ENCODE measurements at places on chromosomes 1 and 21.

DNA sequence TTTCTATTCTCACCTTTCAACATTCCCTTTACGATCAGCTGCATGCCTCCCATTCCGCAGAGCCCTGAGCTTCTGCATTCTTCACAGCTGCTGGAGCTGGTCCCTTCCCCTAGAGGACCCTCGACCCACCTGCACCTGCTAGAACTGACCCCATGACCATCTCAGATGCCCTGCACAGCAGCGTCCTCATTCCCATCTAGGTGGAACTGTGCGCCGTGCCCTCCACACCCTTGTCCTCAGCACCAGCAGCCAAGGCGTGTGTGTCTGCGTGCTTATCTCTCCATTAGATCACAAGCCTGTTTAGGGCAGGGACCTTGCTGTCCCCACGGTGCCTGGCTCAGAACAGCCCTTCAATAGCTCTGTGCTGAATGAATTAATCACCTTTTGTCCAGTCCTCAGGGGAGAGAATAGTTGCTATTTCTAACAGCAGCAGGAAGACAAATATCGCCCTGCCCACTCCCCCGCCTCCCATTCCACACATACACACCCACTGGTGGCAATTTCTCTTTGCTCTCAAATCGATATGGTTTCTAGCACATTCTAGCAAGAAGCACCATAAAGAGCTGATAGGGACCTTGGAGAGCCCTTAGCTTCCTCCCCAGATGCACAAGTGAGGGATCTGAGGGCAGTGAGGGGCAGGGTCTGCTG, 61.7 kb downstream of the KCNN3 start:
- DNase-seq: no peak

DNA sequence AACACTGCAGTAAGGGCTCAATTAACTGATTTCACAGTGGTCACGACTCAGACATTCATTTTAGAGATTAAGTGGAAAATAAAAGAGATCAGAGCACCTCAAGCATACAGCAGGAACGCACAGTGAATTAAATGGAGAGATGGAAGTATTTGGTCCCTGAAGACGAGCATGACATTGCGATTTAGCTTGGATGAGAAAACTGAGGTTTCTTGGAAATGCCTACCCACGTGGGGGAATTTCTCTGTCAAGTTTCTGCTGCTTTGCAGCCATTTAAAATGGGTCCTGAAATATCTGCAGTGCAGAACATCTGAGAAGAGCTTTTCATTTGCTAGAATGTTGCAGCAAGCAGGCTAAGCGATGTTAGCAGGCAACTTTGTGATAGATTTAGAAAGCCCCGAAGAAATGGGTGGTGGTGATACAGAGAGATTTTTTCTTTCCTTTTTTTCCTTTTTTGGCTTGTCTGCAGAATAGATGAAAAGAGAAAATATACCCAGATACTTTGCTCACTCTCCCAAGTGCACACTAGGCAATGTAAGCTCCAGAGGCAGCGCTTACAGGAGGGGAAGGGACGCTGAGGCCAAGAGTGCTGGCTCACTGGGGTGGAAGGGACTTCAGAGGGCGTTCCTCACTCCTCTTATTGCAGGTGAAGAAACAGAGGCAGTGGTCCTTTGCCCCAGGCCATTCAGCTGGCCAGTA, 258.0 kb downstream of the KCNJ6 start:
- no peak for DNase-seq

DNA sequence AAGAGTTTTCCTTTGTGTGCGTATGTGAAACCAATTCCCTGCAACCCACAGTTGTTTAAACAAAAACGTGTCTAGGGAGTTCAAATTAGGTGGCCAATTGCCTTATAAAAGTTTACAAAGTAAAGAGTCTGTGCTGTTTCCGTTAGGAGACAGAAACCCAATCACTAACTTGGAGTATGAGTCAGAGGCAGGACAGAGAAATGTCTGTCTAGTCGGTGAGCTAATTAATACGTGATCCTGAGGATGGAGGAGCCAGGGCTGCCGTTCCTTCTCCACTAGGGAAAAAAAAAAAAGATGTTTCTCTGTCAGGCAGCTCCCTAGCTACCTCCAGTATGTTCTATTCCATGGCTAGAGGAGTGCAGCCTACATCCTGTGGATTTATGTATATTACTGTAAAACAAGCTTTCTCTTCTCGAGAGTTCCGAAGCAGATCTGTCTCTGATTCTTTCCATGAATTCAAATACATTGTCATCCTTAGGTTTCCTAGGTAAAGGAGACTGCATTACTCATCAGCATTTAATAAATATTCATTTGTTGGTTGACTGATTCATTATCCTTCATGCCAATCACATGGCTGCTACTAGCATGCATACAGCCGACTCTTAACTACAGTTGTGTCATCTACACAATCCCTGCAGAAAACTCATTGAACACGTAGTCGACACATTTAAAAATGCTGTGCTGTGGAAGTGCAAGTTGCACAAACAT, 430.6 kb downstream of the KIF26B start:
- no peak for DNase-seq

GRCh38 chr1:229105109-229105508, 165.8 kb upstream of the RAB4A start:
- no peak for DNase-seq

DNA sequence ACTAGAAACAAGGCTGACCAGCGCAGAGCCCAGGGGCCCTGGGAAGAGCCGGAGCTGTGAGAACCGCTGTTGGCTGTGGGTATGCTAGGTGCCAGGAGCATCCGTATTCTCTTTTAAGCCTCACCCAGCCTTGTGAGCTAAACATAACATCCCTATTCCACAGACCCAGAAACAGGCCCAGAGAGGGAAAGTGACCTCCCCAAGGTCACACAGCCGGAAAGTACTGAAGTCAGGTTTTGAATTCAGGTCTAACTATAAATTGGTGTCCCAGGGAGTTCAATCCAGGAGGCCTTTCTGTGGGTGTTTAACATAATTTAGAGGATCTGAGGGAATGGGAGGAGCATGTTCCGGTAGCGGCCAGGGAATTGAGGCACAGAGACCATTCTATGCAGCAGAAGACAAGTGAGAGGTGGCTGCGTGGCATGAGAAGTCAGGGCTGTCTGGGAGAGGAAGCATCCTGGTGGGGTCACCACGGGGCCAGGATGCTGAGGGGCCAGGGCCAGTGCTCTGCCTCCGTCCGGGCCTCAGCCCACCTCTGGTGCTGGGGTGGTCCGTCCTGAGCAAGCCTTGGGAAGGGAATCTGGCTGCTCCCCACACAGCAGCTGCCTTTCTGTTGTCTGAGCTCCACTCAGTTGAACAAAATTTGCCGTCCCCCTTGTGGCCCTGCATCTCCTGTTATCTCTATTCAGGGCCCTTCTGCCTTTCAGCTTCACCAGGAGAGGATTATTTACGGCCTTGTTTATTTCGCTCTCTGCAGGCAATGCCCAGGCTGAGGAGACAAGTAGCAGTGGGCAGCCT, 338.8 kb upstream of the VAMP3 start:
- DNase-seq: no peak

DNA sequence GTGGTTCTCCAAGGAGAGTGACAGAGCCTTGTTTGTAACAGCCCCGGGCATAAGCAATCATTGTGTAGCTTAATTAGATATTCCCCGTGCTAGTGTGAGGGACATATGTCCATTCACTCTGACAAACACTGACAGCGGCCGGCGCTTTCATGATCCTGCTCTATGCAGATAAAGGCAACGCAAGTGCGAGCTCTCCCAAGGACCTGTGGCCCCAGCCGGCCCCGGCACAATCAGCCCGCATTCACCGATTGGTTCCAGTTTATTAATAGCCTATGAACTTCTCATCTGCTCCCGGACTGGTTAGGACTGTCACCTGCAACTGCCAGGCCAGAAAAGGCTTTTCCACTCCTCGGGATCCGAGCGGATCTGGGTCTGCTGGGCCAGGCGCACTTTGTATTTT, 18.0 kb upstream of the OLIG1 start:
- DNase-seq: no peak

- DNase-seq: no peak
These were observed 476 bp downstream of the AXDND1 start for GRCh38 chr1:179366093-179366800.

- DNase-seq: no peak
These were observed 88.3 kb upstream of the IPO9 start for GRCh38 chr1:201740670-201741111.

GRCh38 chr1:53110370-53111072, 31.9 kb downstream of the SLC1A7 start:
- no peak for DNase-seq

DNA sequence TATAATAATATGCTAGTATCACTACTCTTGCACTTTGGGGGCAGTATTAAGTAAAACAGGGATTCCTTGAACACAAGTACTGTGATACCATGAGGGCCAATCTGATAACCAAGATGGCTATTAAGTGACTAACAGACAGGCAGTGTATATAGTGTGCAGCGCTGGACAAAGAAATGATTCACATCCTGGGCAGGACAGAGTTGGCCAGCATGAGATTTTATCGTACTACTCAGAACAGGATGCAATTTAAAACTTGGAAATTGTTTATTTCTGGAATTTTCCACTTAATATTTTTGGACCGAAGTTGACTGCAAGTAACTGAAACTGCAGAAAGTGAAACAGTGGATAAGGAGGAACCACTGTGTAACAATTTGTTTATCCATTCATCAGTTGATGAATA, 74.6 kb downstream of the DNTTIP2 start:
- DNase-seq: no peak

DNA sequence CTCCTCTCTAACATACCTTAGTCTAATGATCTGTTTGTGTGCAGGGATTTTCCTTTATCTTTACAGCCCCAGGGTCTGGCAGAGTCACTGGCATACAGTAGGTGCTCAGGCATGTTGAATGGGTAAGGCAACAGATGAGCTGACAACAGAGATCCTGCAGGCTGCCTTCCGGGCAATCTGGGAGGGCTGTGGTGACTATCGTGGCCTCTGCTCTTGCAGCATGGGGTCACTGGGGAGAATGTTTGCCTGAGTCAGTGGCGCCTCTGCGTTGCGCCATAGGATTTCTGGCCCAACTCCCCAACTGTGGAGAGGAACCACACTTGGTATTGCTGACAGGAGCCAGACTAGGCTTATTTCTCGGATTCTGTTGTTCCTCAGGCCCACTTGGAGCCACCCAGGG, 93.8 kb downstream of the LAMC2 start:
- DNase-seq: no peak

- peak; percentile 44 for DNase-seq
These were observed 23.4 kb upstream of the RD3 start for GRCh38 chr1:211515090-211516023.

GRCh38 chr1:160774886-160775719, 20.9 kb upstream of the LY9 start:
- no peak for DNase-seq

DNA sequence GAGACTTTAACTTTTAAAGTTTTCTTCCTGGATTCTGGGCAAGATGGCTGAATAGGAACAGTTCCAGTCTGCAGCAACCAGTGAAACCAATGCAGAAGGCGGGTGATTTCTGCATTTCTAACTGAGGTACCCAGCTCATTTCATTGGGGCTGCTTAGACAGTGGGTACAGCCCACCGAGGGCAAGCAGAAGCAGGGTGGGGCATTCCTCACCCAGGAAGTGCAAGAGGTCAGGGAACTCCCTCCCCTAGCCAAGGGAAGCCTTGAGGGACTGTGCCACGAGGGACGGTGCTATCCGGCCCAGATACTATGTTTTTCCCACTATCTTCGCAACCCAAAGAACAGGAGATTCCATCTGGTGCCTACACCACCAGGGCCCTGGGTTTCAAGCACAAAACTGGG, 121.0 kb downstream of the VAV3 start:
- no peak for DNase-seq

- DNase-seq: no peak
These were observed 51.4 kb downstream of the EVA1C start for GRCh38 chr21:32463889-32464300.

GRCh38 chr21:27564684-27565301, 597.9 kb upstream of the ADAMTS5 start:
- no peak for DNase-seq

GRCh38 chr1:43634721-43635120, 15.2 kb upstream of the KDM4A start:
- DNase-seq: no peak

DNA sequence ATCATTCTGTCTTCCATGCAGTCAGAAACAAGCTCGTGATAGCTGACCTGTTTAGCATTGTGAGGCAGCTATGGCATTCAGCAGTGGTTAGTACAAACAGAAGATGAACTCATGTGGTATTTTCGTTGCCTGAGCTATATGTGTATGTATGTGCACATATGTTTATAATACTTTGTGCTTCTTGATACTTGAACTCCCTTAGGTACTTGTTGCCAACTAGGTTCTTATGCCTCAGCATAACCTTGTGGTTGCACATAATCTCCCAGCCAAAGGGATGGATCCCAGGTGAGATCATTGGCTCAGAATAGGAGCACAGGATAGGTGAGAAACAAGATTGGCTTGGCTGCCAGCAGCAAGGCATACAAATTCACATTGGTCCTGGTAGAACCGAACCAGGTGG, 86.1 kb downstream of the VPS26C start:
- DNase-seq: no peak

DNA sequence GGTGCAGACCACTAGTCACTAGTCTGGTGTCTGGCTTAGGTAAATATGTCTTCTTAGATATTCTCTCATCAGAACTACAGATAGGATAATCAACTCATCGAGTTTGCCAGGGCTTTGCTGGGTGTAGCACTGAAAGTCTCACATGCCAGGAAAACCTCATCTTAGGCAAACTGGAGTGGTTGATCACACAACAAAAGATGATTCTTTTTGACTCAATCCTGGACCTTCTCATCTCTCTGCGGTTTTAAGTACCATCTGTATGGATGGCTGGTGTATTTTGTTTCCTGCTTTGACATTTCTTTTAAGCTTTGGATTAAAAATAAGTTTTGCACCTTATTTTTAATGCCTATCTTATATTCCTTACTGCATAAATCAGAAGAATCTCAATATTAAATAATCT, 11.3 kb downstream of the GBP2 start:
- no peak for DNase-seq

DNA sequence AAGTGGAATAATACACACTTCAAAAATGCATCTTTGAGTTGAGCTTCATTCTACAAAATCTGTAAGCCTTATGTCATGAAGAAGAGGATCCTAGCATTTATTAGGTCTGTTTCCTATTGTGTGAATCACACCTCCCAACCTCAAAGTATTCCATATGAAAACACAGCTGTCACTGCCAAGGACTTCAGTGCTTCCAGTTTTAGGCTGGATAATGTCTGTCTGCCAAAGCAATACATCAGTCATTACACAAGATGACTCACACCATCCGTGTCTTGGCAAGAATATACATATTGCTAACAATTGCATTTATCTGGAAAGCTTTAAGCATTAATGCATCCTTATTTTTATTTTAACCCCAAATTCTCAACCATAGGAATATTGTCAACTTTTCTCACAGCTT, 125.7 kb upstream of the TMPRSS15 start:
- DNase-seq: no peak

Measured in cortex of kidney (tissue), 1 donor.